ENCODE measurements at places on chromosomes 4 and X.

GRCh38 chr4:163816494-163816893 lies 322.0 kb downstream of the TMA16 start:
- DNase-seq, result no peak

GRCh38 chr4:169167957-169168858 lies 102.5 kb downstream of the SH3RF1 start:
- DNase-seq, result no peak

DNA sequence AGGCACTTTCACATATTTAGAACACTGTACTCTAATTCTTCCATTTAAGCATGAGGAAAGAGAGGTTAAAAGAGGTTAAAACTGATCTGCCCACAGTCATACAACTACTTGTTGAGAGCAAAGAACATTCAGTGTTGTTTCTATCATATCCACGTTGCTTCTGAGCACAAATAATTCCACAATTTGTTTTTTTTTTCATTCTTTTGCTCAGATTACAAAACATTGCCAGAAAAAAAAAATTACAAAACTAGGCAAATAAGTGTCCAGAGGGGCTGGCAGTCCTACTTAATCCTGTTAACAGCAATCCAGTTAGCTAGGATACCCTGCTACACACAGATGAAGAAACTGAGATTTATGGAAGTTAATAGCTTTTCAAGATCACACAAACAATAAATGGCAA lies 6.3 kb upstream of the USP53 start:
- DNase-seq, result no peak

DNA sequence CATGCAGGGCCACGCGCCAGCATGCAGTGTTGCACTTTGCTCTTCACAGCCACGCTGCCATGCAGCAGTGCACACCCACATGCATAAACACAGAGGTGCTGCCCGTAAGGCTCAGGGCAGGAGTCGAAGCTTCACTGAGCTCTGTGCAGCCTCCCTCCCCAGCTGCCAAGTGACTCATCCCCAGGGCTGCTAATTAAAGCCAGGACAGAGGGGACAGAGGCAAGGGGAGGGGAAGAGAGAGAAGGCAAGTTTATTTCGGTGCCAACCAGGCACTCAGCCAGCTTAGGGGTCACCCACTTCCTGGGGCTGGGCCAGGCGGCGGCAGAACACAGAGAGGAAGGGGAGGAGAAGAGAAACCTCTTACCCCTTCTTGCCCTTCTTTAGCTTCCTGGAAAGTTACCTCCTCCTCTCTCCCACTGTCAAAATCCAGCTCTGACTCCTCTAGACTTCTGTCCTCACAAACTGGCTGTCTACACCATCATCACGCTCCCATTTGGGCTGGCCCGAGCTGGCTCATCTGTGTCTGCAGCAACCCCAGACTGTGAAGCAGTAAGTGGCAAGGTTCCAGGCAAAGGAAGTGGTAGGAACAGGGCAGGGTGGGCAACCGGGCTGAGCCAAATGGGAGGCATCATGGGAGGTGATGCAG lies 6.2 kb upstream of the IQSEC2 start:
- peak; percentile 40 for DNase-seq

DNA sequence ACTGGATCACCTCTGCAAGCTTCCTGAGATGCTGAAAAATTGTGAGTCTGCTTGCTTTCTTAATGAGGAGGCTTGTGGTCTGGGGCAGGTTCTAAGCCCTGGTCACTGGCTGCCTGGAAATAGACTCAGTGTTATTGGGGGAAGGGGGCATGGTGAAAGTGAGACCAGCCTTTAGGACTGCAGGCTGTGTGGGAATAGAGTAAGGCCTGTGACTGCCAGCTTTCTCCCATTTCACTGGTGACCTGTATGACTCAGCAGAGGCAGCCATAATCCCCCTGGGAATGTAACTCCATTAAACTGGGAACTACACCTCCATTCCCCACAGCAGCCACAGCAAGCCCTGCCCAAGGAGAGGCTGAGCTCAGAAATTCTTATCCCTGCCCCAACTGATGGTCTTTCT lies 55.9 kb upstream of the IL15 start:
- DNase-seq, result no peak

- no peak for DNase-seq
These were observed 81.6 kb upstream of the HHIP start for GRCh38 chr4:144564358-144564757.

- DNase-seq, result no peak
These were observed 36.7 kb downstream of the KLF8 start for GRCh38 chrX:56268888-56269287.

DNA sequence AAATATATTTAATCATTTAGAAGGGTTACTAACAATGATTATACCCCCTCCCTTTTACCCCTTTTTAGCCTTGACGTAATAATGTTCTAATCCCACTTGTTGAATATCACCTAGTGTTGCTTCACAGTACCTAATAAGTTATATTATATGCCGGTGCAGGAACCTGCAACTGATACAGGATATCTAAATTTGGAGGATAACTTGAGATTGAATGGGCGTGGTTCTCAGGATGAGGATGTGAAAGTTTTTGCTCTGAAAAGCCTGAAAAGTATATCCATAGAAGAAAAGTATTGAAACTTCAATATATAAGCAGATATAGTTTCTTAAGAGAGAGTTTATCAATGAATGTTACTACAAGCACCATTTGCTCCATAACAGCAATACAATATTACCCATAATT lies 59.8 kb downstream of the ZNF711 start:
- DNase-seq, result no peak

DNA sequence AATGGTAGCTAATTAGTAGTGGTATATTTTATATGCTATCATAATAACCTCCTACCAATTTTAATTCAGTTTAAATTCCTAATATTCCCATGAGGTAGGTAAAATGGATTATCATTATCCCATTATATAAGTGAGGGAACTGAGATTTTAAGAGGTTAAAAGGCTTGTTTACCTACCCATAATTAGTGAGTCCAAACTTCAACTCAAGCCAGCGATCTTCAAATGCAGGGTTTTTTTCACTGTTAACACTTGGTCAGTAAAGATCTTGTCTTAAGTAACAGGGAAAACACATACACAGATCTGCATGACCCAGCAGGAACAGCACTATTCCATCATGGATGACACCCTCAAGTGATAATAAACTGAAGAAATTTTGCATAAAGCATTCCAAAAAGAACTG lies 31.3 kb downstream of the FABP2 start:
- no peak for DNase-seq

GRCh38 chrX:15202454-15203177 lies 67.3 kb downstream of the ASB9 start:
- DNase-seq, result peak; percentile 16

DNA sequence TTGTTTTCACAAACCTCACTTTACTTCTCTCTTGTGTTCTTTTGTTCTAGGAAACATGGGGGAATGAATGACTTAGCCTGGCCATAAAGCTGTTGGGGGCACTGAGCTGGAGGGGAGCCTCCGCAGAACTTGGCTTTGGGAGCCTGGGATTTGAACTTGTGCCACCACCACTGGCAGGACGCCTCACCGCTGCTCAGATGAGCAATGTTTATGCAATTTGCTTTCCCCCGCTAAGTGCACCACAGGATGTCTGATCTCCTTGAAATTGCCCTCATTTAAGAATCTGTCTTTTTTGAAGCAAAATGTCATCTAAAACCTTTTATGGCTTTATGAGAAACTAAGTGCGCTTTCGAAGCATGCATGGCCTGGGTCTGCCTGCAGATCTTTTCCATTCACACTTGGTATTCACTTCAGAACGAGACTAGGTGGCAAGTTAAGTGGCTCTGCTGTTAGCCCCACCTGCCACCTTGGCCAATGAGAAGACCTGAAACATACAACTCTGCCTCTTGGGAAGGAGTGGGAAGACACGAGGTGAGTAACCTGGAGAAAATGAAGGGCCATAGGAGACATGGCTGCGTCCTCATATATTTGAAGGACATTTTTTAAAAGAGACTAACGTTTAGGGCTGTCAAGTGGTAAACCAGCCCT lies 119.3 kb downstream of the LDB2 start:
- no peak for DNase-seq

DNA sequence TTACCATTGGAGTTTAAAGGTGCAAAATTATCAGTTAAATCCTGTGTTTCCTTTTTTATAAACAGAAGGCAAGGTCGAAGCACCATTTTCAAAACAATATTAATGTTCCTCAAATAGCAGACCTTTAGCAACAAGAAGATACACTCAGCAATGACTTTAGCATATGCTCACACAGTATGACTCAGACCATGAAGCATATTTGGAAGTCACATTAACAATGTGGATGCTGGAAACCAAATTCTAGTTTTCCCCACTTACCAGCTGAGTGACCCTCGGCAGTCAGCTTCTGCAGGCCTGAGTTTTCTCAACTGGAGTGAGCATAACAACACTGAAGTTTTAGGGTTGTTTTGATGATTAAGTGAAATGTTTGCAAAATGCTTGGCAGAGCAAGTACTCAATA lies 130.5 kb downstream of the ANK2 start:
- no peak for DNase-seq

DNA sequence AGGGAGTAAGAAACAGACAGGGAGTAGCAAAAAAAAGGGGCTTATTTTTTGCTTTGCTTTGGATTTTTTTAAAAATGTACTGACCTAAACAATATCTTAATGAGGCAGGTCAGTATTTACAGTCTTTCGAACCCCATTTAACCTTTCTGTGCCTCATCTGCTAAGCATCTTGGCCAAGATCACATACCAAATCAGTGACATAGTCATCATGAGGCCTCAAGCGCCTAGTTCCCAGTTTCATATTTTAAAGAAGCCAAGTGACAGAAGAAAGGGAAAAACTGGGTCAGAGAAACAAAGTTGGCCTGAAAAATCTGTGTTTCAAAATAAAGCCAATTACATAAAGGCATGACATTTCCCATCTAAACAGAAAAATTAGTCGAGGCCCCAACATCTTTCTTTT lies 94.6 kb upstream of the WDR44 start:
- DNase-seq, result no peak

- no peak for DNase-seq
These were observed 54.2 kb upstream of the GRID2 start for GRCh38 chr4:92249541-92249940.

GRCh38 chr4:155607481-155607880 lies 59.2 kb upstream of the GUCY1A1 start:
- no peak for DNase-seq

DNA sequence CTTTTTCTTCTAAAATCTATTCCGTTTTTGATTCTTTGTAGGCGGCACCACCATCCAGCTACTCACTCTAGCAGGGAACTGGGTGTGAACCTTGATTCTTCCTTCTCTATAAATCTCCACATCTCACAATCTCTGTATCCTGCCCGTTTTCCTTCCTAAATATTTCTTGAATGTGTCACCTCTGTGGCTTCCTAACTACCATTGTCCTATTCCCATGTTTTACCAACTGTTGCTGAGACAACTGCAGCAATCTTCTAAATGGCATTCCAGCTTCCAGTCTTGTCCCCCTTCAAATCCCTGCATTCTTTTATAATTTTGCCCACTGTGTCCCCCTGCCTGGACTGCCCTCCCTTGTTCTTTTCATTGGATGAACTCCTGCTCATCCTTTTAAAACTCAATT lies 641.3 kb downstream of the RPA4 start:
- DNase-seq, result no peak

DNA sequence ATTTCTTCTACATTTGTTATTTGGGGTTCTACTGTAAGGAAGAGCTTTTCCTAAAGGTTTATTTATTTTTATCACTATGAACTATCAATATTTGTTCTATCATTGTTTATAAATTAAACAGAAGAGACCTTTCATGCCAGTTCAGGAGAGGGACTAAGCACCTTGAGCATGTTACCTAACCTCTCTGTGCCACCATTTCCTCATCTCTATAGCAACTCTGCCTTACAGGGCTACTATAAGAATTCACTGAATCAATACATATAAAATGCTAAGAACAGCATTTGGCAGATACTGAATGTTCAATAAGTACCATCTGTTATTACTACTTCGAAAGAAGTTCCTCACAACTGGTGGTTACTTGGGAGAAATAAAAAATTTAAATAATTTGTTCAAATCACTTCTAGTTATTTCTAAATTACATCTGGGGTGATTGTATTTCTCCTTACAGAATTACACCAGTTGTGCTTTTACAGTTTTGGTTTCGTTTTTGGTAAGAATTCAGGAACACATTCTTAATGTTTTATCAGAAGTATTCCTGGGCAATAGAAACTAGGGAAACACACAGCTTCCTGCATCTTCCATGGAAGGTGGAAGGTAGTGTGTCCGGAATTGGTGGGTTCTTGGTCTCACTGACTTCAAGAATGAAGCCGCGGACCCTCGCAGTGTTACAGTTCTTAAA lies 32.9 kb downstream of the EREG start:
- no peak for DNase-seq

GRCh38 chr4:109134268-109134667 lies 168.2 kb downstream of the COL25A1 start:
- no peak for DNase-seq

DNA sequence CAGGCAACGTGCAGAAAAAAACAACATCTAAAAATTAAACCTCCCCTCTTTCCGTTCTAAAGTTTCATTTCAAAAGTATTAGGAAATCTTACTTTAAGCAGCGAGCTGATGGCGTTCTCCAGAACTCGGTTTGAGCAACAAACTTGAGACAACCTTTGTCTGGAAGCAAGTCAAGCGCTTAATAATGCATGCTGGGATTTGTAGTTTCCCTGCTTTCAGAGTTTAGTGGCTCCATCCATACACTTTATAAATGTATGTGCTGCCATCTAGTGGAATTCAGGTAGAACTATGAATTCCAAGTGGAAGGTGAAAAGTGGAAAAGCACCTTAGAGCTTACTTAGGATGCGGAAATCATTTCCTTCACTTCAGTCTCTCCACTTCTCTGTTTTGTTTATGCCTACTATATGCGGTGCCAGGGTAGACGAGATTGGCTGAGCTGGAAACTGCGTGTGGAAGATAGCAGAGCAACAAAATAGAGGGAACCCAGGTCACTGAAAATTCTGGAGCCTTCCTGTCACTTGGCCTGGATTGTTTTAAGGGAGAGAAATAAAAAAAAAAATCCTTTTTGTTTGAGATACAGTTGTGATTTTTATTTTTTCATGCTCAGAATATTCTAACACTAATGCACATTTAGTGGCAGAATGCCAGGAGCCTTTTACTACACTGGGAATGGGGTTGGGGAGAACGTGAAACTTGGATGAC lies at the start of gene BDH2:
Gene BDH2, minus strand, starts transcription at position 144 of the 702 bp plus-strand sequence. CDS start 3,580 bp downstream, outside the sequence.
- peak; percentile 42 for DNase-seq

GRCh38 chr4:8542776-8543525 lies 37.2 kb upstream of the GPR78 start:
- DNase-seq, result no peak

DNA sequence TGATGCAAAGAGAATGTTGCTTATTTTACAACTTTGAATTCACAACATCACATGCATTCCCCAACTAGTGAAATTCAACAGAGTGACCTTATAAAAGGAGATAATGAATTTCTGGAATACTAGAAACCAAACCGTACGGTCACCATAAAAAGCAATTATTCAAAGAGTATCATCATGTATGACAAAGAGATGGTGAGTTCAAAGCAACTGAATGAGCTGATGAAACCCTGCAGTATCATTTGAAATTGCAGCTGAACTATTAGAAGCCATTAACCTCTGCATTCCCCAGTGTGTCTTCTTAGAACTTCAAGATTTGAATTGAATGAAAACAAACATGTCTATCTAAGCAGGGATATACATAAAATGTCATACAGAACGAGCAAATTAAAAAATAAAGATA lies 172.4 kb downstream of the SLITRK2 start:
- DNase-seq, result no peak
